CD4-positive, alpha-beta T cell treated with Interleukin-2 at 100 ng/mL for 4 hours (primary cell): ENCODE measurements at places on chromosomes 1 and 21.

DNA sequence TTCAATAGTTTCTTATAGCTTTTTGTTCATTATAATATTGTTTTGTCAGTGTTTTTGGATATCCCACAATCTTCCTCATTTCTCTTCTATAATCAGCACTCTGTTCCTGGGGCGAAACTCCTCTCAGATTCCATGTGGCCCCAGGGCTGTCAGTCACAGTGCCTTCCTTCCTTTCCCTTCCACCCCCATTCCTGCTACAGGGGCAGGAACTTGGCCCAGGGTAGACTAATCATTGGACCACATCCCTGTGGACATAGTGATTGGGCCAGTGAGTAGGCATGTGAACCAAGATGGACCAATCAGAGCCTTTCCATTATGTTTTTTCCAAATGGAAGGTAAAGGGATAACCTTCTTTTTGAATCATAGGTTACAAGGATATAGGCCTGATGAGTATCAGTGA is 78.3 kb downstream of the PGM1 start:
- no peak for DNase-seq

GRCh38 chr1:179707406-179707805 is 35.7 kb upstream of the FAM163A start:
- no peak for DNase-seq

DNA sequence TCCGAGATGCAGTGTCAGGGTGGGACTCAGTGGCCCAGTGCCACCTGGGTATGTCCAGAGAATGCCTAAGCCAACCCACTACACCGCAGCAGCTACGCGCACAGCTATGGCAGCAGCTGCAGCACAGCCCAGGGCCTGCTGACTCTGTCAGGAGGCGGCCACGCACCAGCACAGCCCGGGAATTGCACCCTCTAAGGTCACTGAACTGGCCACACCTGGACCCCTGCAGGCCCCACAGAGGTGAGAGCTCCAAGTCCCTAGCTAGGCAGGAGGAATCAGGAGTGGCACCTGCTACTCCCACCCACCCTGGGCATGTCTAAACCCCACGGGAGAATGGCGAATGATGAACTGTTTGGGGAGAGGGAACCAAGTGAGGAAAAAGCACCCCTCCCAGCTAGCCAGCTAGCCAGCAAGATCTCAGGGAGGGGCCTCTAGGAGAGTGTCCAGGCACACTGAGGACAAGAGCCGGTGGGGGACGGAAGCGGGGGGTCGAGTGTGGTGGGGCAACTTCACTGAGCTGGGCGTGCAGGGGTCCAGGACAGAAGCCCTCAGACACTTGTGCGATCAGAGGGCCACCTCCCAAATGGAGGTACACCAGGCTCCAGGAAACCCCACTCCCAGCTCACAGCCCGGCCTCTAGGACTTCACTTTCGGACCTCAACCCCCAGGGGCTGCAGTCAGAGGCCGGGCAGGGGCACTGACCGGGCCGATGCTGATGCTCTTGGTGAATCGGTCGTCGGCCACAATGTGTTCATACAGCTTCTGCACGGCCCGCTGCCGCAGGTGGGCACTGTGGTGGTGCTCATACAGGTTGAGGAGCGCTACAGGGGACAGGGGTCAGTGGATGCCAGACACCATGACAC is 13.9 kb downstream of the LSS start:
- DNase-seq, result no peak

- DNase-seq, result no peak
Observed at GRCh38 chr1:37234941-37235418, 200.7 kb upstream of the GRIK3 start.

GRCh38 chr1:10379101-10379620 is 19.7 kb upstream of the PGD start:
- DNase-seq, result no peak

GRCh38 chr1:40532062-40532389 is 589 bp downstream of the ZNF684 start:
- no peak for DNase-seq

DNA sequence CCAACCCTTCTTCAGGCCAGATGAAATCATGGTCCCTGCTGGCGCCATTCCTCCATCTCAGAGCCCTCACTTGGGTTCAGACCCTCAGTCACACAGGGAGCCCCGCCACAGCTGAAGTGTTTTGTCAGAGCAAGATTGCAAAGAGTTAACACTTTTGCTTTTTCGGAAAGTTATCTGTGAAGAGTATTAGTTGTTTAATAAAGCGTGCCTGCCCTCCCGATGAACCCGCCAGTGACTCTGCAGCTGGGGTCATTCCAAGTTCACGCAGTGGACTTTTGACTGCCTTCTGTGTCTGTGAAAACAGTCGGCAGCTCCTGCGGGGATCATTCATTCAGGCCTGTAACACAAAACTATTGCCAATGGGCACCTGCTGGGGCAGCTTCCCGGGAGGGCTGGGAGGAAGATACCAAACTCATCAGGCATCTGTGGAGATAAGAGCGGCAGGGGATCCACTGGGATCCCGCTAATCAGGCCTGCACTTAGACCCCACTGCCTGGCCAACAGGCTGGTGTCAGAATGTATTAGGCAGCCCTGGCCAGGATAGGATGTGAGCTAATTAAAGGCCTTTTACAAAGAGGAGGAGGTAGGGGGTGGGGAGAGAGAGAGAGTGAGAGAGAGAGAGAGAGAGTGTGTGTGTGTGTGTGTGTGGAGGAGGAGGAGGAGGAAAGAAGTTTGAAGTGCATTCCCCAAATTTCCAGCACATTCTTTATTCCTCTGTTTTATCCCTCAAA is 184.5 kb downstream of the DHRS3 start:
- DNase-seq, result no peak

- no peak for DNase-seq
Observed at GRCh38 chr1:22975694-22976093, 3.0 kb upstream of the LACTBL1 start.

- no peak for DNase-seq
Observed at GRCh38 chr21:38759413-38759812, 46.3 kb upstream of the ETS2 start.

DNA sequence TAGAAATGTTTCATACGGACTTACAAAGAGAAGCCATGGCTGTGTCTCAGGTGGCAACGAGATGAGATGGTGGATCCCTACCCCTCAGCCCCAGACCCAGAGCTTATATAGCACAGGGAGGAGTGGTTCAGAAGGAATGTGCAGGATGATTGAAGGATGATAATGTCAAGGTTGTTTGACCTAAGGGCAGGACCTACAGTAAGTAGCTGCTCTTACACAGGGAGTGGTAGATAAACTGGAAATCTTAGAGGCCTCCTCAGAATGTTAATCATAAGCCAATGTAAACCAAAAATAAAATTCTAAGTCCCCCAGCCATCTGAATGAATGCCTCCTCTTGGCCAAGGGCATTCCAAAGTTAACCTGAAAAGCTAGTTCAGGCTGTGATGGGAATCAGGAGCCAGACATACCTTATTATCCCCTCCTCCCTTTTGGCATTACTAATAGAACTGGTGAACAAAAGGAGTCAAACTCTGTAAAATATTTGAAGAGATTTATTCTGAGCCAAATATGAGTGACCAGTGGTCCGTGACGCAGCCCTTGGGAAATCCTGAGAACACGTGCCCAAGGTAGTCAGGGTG is 45.8 kb upstream of the PDE9A start:
- no peak for DNase-seq

- no peak for DNase-seq
Observed at GRCh38 chr1:201748335-201748734, 80.6 kb upstream of the IPO9 start.

- no peak for DNase-seq
Observed at GRCh38 chr1:236518322-236518721, 5.5 kb upstream of the LGALS8 start.

DNA sequence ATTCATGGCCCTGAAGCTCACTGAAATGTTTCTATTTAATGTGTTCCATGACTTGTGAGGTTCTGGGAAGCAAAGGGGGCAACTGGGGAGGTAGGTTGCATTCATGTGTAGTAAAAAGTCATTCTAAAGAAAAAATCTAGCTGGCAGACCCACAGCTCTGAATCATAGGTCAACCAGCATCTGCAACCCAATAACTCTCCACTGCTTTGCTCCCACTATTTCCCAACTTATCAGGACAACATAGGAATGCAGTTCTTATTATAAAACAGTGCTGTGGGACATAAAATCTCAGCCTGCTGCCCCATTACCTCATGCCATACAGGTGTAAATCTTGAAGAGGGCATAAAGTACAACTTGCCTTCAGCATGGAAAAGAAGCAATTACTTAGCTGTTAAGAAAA is 576.1 kb upstream of the PTBP2 start:
- DNase-seq, result no peak

DNA sequence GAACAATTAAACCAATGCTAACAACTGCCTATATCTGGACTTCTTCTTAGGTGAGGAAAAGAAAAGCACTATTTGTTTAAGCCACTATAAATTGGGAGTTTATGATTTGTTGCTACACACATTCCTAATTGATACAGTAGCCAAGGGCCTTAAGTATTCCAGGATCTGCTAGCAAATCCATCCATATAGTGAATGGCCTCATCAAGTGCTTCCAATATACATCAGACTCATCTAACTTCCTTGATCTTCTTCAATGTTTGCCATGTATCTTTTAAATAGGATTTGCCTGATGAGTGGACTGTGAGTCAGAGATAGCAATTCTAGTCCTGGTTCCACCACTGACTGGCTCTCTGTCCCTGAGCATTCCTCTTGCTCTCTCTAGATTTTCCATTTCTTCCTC is 430.2 kb downstream of the OMA1 start:
- DNase-seq, result no peak

GRCh38 chr1:203571661-203572060 is 55.0 kb upstream of the ATP2B4 start:
- no peak for DNase-seq

DNA sequence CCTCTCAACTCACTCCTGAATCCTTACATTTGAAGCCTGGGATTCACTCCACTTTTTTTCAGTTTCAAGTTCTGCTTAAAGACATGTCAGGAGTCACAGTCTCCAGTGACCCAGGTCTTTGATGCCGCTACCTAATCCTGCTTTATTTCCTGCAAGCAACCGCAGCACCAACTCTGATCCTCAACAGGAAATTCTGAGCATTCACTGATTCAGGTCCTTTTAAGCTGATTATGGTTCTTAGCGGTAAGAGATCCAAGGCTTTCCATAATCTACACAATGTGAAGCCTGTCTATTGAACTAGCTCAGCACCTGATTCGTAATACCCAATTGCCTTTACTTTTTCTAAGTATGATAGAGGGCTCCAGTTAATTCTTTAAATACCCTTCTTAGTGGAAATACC is 43.7 kb upstream of the PIGC start:
- no peak for DNase-seq

DNA sequence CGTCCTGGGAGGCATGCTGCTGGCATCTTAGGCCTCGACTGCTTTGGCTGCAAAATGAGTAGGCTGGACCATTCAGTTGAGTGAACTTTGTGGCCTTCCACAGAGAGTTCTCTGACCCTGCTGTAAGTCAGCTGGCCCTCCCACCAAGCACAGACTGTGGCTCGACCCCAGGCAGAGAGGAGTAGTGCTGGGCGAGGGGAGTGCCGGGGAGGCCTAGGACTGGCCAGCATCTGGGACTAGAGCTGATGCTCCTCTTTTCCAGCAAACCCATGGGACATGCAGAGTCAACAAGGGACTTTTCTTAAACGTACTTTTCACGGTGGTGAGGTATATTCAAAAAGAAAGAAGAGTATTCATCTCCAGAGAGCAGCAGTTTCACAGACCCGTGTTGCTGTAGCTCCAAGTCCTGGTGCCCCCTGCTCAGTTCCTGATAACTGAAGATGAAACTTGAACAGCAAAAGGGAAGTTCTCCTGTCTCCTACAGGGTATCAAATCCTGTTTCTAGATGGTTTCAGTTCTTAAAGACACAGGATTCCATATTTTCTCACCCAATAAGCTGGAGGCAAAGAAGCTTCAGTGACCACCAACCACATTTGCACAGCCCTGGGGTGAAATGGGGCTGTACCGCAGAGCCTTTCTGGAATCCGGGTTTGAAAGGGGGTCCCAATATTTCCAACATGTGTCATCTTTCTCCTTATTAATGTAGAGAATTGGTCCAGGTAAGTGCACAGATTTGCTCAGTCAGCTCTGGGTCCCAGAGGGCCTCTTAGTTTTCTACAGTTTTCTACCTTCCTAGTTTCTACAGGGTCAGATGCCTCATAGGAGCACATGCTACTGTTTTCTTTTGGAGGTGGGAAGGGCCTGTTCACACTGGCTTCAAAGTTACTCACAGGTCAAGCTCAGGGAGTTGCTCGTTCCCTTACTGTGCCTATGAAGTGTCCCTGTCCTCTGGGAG is 20.9 kb downstream of the BATF3 start:
- no peak for DNase-seq

DNA sequence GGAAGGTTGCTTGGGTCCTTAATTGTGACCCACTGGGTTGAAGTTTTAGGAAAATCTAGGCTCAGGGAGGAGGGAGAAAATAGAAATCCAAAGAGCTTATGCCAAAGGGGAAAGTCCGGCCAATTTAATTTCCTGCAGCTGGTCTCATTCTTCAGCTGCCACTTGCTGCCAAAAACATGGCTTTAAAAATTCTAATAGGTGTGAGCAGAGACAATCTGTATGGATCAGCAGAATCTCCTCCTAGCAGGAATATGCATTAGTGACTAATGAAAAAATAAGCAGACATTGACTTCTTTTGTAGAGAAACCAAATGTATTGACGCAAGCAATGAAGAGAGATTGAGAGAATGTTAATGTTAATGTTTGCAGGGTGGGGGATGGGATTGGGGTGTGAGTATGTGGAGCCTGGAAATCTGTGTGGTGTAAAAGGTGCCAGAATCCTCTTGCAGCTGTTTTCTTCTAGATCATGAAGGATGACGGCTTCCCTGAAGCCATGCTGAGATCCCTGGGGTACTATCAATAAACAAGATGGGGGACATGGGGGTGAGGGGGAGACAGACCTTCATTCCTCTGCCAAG is 35.3 kb downstream of the VWA5B1 start:
- no peak for DNase-seq

DNA sequence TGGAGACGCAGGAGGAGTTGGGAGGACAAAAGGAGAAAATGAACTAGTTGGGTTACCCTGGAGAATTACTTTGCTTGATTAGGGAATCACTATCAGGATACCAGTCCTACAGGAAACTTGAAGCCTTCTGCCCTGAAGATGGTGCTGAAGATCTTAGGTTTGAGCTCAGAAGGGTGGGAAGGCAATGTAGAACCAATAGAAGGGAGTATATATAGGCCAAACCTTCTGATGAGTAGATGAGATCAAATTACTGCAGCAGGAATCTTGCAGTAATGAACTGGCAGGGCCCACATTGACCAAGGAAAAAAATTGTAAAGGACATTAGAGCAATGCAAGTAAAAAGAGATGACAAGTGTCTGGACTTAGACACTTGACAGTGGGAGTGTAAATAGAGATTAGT is 116.3 kb upstream of the CACYBP start:
- DNase-seq, result peak; percentile 28

- no peak for DNase-seq
Observed at GRCh38 chr1:168161459-168161858, 17.3 kb upstream of the TIPRL start.
